GM20000 (cell line): ENCODE measurements at places on chromosomes 7 and 10.
A peak's percentile ranks its signal among the peaks of the same experiment; 100 is the strongest.

GRCh38 chr10:110657973-110658691 is 14.0 kb downstream of the RBM20 start:
- no peak for DNase-seq

DNA sequence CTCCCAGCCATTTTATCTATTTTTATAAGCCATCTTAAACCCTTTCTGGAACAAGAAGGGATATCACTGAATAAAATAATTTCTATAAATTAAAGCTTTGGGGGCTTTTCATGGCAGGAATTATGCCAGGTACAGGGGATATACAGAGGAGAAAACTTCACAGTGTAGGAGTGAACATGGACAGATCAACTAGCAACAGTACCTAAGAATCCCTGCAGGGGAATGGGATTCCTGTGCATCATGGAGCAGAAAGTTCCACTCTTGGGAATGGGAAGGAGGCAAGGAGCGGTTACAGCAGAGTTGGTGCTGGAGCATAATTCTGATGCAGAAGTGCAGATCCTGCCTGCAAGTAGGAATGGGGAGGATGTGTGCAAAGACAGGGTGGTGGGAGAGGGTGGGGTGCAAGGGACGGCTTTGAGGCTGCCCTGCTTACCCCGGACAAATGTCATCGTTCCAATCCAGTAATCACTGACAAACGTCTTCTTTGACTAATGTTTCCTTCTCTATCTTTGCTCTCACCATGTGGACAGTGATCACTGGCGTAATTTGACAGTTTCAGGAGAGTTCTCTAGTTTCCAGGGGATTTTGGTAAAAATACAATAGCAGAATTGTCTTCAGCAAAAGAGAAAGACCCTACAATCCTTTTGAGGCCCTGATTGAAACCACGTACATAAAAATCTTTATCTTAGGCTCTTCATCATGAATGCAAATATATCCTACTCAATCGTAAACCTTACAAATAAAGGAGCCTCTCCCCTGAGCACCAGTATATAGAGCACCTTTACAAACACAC is 196.7 kb downstream of the HECW1 start:
- peak; percentile 38 for DNase-seq

GRCh38 chr7:132206594-132206993 is 369.7 kb downstream of the PLXNA4 start:
- DNase-seq = no peak

GRCh38 chr7:129136887-129137642 is 7.4 kb upstream of the TSPAN33 start:
- peak; percentile 61 for DNase-seq

DNA sequence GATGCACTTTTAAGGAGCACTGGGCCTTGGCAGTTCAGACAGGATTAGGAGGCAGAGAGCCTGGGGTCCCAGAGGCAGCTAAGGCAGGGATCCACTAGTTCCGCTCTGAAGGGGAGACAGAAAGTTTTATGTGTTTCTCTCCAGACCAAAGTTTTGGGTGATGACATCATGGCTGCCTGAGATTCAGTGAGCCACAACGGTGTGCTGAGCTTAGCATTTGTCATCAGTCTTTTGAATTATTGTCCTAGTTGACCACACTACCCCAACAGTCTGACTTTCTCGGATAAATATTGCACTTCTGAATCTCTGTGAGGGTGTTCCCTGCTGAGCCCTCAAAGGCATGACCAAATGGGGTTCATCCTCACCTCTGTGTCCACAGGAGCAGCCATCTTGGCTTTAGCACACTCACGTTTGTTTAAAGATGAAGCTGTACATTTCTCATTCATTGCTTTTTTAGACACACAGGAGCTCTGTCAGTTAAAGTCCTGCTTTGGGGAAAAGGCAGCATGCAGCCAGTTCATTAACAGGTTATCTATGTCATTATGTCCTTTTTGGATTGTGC is 297.7 kb upstream of the LRGUK start:
- no peak for DNase-seq

DNA sequence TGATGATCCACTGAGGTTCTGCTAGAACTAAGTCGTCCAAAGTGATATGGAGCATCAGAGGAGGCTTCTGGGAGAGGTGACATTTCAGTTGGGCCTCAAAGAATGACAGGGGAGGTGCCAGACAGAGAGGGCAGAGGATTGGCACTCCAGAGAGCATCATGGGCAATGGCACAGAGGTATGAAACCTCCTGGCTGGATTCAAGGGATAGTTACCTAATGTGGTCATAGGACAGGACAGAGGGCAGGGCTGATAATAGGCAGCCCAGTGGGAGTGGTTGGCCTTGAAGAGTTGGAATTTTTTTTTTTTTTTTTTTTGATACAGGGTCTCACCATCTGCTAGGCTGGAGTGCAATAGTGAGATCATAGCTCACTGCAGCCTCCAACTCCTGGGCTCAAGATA is 7.6 kb downstream of the SRRM3 start:
- DNase-seq = no peak

DNA sequence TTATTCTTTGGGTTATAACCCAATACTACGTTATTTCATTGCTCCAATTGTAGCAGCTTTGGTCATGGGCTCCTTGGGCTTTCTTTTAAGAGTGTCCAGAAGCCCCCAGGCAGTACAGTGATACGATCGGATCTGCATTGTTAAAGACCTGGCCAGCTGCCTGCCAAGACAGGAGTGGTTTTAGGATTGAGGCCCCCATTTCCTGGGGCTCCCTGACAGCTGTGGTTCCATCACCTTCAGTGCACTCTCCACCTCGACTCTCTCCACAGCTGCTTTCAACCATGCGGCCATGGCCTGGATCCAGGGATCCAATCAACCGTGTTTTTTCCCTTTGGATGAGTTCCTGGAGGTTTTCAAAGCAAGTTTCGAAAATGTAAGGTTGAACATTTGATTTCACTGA is 123.4 kb upstream of the BTBD16 start:
- no peak for DNase-seq

GRCh38 chr7:134452991-134453473 is 5.9 kb downstream of the AKR1B1 start:
- DNase-seq = no peak

- no peak for DNase-seq
These were observed 44.0 kb downstream of the RTKN2 start for GRCh38 chr10:62224606-62225005.
